ENCODE measurements at places on chromosomes 1 and 21.

- DNase-seq: no peak
Measured at GRCh38 chr1:160453443-160453842, 53.1 kb downstream of the VANGL2 start.

DNA sequence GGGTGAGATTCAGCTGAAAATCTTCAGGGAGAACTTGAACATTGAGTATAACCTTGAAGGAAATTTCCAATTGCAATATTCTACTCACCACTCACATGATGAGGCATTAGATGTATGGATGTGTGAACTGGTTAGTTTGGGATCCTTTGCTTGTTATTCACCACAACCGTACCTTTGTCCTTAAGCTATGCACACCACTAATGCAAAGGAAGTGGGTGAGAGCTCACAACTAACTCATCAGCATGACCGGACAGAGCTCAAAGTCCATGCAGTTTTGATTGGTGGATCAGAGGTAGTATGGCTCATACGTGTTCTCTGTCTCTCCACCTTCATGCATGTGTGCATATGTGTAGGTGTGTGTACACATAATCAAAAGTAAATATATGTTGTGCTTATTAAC is 43.5 kb upstream of the MROH9 start:
- DNase-seq: no peak

GRCh38 chr1:156599811-156600210 is 1.5 kb downstream of the GPATCH4 start:
- peak; percentile 72 for DNase-seq

GRCh38 chr1:47630346-47630745 is 192.5 kb downstream of the FOXD2 start:
- DNase-seq: no peak

DNA sequence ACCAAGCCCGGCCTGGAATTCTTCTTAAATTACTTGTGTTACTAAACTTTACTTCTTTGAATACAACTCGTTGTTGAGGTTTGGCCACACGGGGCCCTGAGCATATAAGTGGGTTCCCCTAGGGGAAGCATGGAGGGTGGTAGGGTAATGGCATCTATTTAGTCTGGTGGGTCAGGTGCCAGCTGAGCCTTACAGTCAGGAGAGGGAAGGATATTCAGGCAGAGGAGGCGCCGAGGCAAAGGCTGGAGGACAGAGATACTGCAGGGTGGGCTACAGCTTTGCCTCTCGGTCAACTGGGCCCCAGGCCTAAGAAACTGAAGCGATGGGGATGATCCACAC is 424 bp upstream of the NECAP2 start:
- DNase-seq: no peak

GRCh38 chr1:51097171-51097570 is 4.9 kb upstream of the C1orf185 start:
- no peak for DNase-seq

DNA sequence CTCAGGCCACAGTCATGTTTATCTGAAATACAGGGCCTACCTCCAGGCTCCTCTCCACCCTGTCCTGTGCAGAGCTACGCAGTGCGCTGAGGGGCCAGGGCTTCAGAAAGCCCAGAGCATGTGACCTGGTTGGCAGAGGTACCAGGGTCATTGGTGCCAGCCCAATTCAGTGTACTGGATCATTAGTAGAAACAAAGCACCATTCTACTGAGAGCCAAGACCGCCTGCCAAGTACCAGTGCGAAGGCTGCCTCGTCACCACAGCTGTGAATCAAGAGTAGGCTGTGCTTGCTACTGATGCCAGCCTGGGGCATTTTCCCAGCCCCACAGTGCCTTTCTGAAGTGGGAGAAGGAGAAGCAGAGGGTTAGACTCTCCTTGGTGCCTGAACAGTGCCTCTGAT is 59.8 kb downstream of the CAPN9 start:
- no peak for DNase-seq

- peak; percentile 49 for DNase-seq
Measured at GRCh38 chr21:28235169-28235895, 757.3 kb downstream of the LTN1 start.

- DNase-seq: no peak
Measured at GRCh38 chr1:181169281-181169865, 80.9 kb downstream of the IER5 start.

DNA sequence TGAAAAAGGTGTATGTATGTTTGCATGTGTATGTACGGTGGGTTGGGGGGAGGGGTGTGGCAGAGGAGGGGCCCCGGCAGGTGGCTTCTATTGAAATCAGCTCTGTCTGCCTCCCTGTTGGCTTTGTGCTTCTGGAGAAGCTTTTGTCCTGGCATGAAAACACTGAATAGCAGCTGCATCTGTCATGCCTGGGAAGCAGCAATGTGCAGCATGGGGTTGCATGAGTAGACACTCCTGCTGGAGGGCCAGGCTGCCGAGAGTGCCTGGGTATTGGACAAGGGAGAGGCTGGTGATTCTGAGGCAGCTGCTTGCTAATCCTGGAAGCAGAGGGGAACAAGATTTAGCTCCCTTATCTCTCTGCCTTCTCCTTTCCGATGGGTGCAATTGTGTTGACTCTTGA is 20.5 kb downstream of the MAPKAPK2 start:
- DNase-seq: no peak

DNA sequence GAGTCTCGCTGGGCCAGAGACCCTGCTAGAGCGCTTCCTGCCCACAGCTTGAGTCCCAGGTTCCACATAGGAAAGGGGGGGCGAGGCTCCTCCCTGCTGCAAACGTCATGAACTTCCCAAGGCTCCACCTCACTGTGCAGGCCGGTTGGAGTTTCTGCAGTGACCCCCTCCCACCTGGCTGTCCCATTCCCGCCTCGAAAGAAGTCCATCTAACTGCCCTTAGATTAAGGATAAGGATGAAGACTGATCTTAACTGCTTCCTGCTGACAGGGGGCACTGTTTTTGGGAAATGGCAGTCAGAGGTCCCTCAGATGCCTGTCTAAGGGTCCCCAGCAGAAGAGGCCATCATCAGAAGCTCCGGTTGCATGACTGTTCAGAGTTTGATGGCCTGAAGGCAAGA is 62.7 kb downstream of the STUM start:
- DNase-seq: no peak

DNA sequence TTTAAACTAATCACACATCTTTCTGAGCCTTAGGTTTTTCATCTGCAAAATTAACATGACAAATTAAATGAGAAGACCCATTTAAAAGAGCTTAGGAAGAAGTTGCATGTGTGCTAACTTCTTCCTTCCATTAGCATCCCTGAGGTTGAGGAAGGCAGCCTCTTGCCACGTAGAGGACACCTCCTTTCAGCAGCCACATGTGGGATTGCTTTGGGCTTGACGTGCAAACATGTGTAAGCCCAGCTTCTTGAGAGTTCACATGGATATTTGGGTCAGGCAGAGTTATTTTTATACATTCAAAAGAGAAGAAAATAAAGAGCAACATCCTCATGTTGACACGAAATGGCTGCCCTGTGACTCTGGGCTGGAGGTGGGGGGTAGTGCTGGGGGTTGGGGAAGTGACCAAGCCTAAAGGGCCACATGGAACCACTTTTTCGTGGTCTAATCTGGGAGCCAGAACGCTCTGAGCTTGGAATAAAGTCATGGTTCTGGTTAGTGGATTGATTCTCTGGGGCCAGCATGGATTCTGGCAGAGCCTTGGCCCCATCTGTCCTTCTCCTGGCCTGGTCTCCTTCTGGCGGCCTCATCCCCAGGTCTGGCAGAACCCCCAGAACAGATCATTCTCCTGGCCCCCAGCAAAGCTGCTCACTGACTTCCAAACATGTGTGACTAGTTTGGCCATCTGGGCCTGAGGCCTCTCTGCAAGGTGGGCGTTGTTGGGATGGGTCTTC is 137.1 kb upstream of the USP24 start:
- no peak for DNase-seq

- DNase-seq: peak; percentile 35
Measured at GRCh38 chr1:26225033-26225831, 8.8 kb upstream of the CEP85 start.

DNA sequence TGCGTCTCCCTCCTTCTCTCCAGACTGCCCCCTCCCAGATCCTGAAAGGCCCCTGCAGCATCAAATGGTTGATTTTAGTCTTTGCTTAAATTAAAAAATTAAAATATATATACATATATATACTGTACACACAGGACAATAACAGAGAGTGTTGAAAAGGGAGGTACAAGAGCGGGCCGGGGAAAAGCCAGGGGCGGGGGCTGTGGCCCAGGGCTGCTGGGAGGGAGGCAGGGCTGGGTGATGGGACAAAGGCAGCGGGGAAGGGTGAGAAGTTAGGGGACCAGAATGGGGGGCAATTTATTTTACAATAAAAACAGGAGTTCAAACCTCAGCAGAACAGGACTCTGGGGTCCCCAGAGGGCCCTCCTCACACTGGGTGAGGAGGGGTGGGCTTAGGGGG is 10.5 kb downstream of the ARL8A start:
- DNase-seq: no peak

DNA sequence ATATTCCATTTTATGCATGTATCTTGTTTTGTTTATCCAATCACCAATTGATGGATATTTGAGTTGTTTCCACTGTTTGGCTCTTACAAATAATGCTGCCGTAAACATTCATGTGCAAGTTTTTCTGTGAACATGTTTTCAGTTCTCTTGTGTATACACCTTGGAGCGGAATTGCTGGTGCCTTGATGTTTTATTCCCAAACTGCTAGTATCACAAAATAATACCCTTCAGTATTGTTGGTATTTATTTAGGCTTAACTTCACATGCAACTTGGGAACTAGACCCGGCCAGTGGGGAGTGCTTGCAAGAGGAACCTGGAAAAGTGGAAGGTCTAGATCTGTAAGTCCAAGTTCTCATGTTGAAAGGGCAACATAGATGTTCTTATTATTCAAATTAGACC is 115.9 kb downstream of the CRYAA start:
- no peak for DNase-seq

- no peak for DNase-seq
Measured at GRCh38 chr1:162678439-162678838, 46.2 kb downstream of the DDR2 start.

GRCh38 chr1:171142416-171143385 is 42.4 kb upstream of the FMO2 start:
- no peak for DNase-seq

DNA sequence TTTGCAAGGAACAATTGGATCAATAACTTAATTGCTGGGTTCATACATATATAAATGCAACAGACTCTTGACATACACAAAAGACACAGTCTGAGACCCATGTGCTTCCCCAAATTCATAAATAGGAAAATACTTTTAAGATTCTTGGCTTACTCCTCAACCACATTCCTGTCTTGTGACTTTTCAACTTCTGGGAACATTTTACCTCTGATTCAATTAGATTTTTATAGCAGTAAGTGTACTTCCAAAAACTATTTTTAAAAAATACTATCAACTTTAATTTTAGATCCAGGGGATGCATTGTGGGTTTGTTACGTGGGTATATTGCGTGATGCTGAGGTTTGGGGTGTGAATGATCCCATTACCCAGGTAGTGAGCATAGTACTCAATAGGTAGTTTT is 406.7 kb downstream of the RPS6KC1 start:
- no peak for DNase-seq

DNA sequence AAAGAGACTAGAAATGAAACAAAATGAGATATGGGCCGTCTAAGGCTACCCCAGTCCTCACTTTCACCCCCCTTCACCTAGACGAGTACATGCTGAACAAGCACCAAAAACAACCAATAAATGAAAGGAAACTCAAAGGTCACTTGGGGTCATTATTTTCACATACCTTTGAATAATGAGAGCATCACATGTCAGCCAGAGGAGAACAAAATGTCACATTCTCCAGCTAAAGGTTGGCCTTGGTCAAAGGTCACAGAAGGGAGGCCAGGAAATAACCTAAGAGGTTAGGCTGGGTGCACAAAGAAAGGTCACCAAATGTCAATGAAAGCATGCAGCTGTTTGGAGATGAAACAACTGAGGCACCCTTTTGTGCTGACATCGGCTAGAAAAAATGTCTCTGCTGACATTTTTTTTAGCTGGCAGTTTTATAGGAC is 288.7 kb upstream of the USP25 start:
- no peak for DNase-seq

- DNase-seq: no peak
Measured at GRCh38 chr1:197838836-197839235, 63.6 kb upstream of the DENND1B start.

- no peak for DNase-seq
Measured at GRCh38 chr1:184792450-184792969, 37.9 kb upstream of the EDEM3 start.

DNA sequence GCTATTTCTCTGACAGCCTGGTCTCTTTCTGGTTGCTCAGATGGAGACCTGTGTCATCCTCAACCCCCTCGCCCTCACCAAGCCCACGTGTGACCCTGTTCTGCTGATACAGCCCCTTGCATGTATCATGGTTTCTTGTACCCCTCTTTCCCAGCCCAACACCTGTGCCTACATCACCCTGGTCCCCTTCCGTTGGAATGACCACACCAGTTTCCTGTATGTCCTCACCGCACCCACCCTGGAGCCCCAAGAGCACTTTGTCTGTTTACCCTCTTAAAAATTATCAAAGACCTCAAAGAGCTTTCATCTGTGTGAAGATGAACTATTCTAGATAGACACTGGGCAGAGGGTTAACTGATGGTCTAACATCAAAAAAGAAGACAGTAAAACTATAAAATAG is 179.5 kb downstream of the GALNT2 start:
- no peak for DNase-seq

DNA sequence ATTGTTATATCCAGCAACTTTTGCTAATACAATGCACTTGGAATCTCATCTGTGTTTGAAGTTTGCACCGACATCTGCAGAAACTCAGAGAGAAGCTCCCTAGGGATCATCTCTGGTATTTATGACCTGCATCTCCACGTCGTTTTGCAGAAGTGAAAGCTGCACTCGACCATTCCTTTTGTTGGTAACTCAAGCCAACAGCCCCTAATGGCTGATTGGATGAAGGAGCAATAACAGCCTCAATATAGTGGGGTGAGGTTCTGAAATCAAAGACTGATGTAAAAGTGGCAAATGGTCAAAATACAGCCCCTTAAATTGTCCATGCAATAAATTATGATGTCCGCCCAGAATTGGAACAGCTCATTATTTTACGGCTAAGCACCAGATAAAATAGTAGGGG is 344.2 kb upstream of the KAZN start:
- DNase-seq: no peak

DNA sequence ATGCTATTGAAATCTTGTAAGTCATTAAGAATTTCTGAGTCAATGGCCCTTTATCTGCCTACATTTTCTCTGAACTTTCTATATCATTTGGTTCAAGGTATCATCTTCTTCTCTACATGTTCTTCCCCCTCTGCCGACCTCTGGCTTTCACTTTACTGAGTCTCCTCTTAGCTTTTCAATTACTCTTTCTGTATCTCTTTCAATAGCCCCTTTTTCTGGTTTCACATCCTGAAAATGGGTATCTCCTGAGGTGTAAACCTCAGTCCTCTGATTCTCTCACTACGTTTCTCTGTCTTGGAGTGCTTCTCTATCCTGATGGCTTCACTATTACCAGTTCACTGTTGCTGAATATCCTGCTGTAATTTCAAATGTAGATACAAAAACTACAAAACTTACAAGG is 98.9 kb downstream of the LYST start:
- DNase-seq: no peak

- DNase-seq: no peak
Measured at GRCh38 chr1:94083681-94084080, 37.3 kb downstream of the ABCA4 start.

Data from hematopoietic multipotent progenitor cell treated with erythropoietin and hydrocortisone succinate and interleukin-3 and kit ligand, for 8 days (in vitro differentiated cells).